ENCODE measurements at places on chromosomes 11 and 22.

DNA sequence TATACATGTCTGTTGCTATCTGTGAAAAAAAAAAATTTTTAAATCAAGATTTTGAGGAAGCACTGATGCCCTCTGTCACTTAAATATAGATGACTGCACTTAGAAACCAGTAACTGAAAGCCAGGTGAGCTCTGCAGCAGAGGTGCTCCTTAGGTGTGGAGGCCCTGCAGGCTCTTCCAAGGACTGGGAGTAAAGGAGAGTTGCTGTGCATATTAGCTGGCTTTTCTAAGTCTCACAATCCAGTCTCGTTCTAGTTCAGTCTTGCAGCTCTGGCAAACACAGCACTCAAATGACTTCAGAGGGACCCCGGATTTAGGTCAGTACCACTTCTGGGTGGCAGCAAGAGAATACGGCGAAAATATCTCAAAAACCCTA is 61.0 kb downstream of the LARGE2 start:
- no peak for DNase-seq

- no peak for DNase-seq
These were observed 125.2 kb downstream of the ETS1 start for GRCh38 chr11:128462189-128462588.

GRCh38 chr22:23079240-23079768 is 9.0 kb downstream of the GNAZ start:
- no peak for DNase-seq

DNA sequence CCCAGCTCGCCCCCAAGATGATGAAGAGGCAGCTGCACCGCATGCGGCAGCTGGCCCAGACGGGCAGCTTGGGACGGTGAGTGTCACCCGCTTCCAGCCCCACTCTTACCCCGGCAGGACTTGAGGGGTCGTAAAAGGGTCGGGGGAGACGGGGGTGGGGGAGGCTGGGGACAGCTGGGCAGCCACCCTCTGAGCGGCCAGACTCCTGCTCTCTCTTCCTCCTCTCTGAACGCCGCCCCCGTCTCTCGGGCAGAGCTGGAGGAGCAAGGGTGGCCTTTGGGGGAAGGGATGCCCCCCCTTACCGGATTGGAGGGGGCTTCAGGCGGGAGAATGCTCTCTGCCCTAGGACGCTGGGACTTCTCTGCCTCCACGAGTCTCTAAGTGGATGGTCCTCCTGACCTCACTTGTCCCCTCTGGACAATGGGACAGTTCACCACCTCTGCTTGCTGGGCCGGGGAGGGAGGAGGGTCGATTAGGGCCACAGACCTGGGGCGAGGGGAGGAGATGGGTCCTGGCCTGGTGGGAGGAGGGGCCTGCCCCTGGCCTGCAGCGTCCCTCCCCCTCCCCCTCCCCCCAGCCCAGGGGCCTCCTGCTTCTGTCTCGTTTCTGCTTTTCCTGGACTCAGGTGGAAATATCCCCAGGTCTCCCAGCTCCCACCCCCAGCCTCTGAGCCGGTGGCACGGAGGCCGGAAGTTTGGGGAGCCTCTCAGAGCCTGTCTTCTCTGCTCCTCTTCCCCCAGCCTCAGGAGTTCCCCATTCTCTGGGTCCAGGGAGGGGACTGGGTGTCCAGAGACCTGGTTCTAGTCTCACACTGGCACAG is 512 bp downstream of the SH3BP1 start:
- no peak for DNase-seq
